ENCODE measurements at places on chromosomes 6 and 20. TPM values are rescaled to one million over a fixed set of nuclear protein-coding genes. Genes with fewer than 3 reads are reported as not detected.

Gene PRRT1
- total RNA-seq, result not detected

Gene RIN2
- total RNA-seq, result 69.8 TPM

Gene CDC25B
- total RNA-seq, result 106 TPM

Gene NR2E1
- not detected for total RNA-seq

Gene ADGRG6
- 73.2 TPM for total RNA-seq

DNA sequence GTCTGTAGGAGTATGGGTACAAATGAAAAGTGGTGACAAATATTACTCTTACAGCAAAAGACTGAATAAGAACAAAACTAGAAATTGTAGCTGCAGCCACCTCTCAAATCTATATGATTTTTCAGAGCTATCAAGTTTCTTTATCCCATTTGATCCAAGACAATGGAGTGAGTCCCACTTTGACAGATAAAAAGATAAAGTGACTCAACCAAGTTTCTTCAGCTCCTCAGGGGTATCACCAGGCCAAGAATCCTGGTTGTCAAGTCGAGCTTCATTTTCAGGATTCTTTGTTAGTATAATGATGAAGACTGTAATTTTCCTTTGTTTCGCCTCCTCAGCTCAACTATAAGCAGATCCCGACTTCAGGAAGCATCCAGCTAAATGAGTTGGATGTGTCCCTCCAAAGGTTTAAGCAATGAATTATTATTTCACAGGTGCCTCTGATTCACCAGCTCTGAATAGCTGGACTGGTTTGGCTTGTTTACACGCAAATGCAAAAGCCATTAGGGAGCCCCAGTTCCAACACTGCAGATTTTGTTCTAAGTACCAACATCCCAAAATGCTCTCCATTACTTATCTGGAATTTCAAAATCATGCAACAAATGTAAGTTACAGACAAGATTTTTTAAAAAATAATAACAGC lies 238.9 kb downstream of the MAFB start:
- no peak overlapping the region for H3K27ac ChIP-seq
- H3K36me3 ChIP-seq, result no peaks in the 10 kb centered on the region
- H3K4me1 ChIP-seq, result no peaks in the 10 kb centered on the region

DNA sequence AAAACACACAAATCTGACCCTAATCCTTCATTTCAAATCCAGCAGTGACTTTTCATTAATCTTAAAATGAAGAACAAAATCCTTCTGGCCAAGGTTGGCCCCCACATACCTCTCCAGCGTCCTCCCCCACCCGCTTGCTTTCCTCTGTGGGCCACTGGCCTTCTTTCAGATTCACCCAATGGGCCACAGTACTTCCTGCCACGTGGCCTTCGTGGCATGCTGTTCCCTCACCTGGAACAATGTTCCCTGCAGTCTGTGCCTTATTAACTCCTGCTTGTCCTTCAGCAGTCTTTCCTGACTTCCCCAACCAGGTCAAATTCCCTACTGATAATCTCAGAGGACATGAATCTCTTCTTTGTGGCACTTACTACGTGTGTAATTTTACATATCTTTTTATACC lies 5.3 kb upstream of the GTF2H4 start:
- H3K4me1 ChIP-seq, result no peaks in the 10 kb centered on the region
- DNase-seq, result no peak
- H3K4me3 ChIP-seq, result no peak overlapping the region
- H3K36me3 ChIP-seq, result peaks cover 19% of the 10 kb centered on the region
- H3K27me3 ChIP-seq, result no peaks in the 10 kb centered on the region
- no peak overlapping the region for H3K27ac ChIP-seq

GRCh38 chr6:84033523-84034451 lies at the start of gene MRAP2:
Gene MRAP2 (plus strand): TSS chr6:84033772. CDS start chr6:84055319, 21,547 bp downstream.
- peak within 1 kb of the TSS; percentile 66 for H3K4me3 ChIP-seq
- peaks cover 11% of the 10 kb centered on the region for H3K27me3 ChIP-seq
- DNase-seq, result no peak
- no peaks in the 10 kb centered on the region for H3K4me1 ChIP-seq
- no peaks in the 10 kb centered on the region for H3K36me3 ChIP-seq

GRCh38 chr20:5918856-5919625 lies 31.3 kb downstream of the TRMT6 start:
- peak; percentile 82 for DNase-seq
- H3K36me3 ChIP-seq, result no peaks in the 10 kb centered on the region
- peak overlapping the region; percentile 78 for H3K27ac ChIP-seq
- peak overlapping the region; percentile 21 for H3K4me3 ChIP-seq
- H3K27me3 ChIP-seq, result peaks cover 22% of the 10 kb centered on the region

GRCh38 chr6:25287941-25288340 lies 8.8 kb downstream of the CARMIL1 start:
- 0 out of 2 replicates have a peak, but pooled peaks cover 4% of the 10 kb centered on the region for H3K36me3 ChIP-seq
- no peak overlapping the region for H3K4me3 ChIP-seq
- no peak overlapping the region for H3K27ac ChIP-seq
- peaks cover 9% of the 10 kb centered on the region for H3K4me1 ChIP-seq

DNA sequence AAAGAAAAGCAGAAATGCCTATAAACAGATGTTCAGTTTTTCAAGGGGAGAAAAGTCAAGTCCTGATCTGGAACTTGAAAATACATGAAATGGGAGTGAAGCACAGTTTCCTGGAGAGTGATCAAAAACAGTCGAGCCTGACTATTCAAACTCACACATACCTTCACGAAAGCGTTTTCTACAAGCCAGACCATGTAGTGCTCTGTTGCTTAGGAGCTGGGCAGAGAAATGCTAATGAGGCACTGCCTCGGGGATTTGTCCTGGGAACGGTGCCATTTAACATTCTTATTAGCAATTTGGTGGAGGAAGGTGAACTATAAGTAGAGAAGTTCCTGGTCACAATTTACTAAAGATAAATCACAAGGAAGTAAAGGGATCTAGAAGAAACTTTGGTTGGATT lies 5.9 kb downstream of the NHSL1 start:
- no peaks in the 10 kb centered on the region for H3K4me1 ChIP-seq
- no peak overlapping the region for H3K27ac ChIP-seq
- no peak overlapping the region for H3K4me3 ChIP-seq
- H3K27me3 ChIP-seq, result no peaks in the 10 kb centered on the region
- H3K36me3 ChIP-seq, result no peaks in the 10 kb centered on the region
- DNase-seq, result no peak

DNA sequence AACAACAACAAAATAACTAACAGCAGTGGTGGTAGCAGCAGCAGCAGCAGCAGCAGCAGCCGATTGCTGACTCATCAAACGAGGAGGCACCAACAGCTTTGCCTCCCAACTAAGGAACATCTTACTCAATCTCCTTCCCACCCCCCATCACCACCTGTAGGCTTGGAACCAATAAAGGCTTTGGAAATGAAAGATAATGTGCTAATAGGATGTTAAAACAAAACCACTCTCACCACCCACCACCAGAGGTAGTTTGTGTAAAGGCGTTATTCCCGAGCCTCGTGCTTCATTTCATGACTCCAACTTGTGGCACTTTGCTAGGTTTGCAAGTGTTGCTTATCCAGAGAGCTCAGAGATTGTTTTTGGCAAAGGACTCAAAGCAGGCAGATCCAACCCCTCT lies 346.5 kb downstream of the CD83 start:
- H3K27me3 ChIP-seq, result no peaks in the 10 kb centered on the region
- H3K4me3 ChIP-seq, result no peak overlapping the region
- H3K4me1 ChIP-seq, result peaks cover 9% of the 10 kb centered on the region
- no peak for DNase-seq
- H3K27ac ChIP-seq, result no peak overlapping the region
- H3K36me3 ChIP-seq, result no peaks in the 10 kb centered on the region

DNA sequence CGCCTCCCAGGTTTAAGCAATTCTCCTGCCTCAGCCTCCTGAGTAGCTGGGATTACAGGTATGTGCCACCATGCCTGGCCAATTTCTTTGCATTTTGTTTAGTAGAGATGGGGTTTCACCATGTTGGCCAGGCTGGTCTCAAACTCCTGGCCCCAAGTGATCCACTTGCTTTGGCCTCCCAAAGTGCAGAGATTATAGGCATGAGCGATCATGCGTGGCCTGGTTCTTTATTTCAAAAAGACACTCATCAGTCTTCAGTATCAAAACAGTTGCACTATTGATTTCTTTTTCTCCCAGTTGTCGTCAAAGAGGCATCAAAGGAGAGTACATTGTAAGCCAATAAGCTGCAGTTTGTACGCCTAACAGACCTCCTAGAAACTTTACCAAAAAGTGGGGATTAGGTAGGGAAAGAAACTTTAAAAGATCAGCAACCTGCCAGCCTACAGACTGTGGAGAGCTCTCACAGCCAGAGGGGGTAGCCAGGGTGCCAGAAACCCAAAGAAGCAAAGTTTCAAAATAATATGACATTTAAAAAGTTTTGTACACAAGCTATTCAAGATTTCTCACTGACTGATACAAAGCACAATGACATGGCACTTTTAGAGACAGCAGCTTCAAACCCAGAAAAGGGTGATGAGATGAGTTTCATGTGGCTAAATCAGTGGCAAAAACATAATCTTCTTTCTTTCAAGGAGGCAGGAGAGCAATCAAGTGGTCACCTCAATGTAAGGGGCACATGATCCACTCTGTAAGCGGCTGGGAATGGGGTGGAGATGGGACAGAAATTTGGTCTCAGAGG lies 83.0 kb upstream of the RALY start:
- no peak overlapping the region for H3K27ac ChIP-seq
- DNase-seq, result no peak
- H3K36me3 ChIP-seq, result no peaks in the 10 kb centered on the region
- H3K27me3 ChIP-seq, result no peaks in the 10 kb centered on the region
- H3K4me3 ChIP-seq, result no peak overlapping the region

All from PC-3 (cell line).